ENCODE measurements at places on chromosomes 4 and X.

DNA sequence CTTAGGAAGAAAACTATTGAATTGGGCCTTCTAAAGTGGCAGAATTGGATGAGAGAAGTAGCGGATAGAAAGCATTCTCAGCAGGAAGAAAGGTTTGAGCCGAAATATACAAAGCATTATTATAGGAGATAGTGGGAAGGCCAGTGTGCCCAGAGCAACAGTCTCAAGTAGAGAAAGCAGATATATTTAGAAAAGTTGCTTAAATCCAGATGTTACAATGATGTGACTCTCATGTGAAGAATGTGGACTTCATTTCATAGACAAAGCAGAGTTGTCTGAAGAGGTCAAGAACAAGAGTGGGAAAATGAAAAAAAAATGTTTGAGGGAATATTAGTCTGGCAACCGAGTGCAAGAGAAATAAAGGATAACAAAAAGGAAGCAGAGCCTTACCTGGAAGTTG, 66.9 kb downstream of the SYNPO2 start:
- DNase-seq: no peak

DNA sequence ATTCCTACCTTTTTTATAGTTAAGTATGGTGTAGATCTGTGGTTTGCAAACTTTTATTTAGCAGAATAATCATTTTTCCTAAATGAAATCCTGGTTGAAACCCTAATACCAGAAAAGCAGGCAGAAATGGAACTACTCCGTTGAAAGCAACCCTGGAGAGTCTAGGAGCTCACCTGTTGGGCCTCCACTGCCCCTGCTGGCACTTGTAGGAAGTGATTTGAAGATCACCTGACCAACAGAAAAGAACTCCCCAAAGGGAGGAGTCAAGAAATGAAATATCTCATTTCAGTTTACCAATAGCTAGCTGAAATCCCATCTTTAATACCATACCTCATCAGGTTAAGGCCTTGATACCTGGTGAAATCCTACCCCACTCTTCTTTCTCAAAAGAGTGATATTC, 277.1 kb downstream of the KLHL13 start:
- no peak for DNase-seq

- DNase-seq: no peak
Observed at GRCh38 chrX:44330227-44330626, 13.2 kb downstream of the EFHC2 start.

- no peak for DNase-seq
Observed at GRCh38 chrX:45428831-45429230, 228.2 kb upstream of the DIPK2B start.

DNA sequence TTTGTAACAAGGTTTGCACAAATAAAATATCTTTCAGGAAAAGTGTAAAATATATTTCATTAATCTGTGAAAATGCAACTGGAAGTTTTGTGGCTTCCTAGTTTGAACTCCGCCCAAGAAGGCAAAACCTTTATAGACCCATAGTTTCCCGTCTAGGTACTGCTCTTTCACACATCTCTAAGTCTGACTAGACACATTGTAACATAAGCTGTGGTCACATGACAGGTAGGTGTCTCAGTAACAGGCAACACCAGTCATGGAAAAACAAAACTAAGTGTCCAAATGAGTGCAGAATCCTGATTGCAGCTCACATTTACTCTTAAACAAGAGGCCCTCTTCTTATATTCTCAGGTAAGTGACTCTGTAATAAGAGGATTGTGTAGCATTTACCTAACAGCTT, 55.6 kb downstream of the SNCA start:
- DNase-seq: no peak

DNA sequence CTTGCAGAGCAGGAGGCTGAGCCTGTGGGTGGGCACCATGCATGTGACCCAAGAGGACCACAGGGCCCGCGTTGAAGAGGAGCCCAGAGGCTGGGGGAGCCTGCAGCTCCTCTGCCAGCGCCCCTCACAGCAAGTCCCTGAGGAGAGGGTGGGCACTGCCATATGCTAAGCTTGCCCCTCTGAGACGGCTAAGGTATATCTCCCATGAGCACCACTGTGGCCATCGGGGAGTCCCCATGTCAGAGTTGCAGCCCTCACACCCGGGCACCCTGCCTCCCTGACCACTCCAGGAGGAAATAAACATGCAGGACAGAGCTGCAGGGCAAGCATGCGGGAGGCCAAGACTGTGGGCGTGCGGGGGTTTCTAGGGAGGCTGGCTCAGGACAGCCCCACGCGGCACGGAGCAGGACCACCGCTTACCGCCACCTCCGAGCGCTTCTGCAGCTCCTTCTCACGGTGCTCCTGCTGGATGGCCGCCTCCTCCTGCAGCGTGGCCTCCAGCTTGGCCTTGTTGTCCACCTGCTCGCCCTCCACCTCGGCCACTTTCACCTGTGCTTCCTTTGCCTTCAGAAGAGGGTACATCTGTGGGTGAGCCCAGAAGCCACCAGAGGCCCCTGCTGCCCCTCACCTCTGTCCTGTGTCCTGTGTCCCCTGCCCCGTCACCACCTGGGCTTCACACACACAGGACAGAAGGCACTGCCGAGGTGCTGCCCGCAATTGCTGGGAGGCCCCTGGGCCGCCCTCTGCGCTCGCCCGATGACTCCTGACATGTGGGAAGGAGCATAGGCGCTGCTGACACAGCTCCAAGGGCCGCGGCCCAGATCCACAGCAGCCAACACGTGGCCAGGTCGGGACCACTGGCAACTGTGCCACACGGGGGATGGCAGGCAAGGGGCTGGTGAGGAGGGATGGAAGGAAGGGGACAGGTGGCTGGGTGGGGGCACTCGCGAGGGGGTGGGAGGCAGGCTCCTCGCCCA, 29.8 kb downstream of the FGFR3 start:
- DNase-seq: no peak

DNA sequence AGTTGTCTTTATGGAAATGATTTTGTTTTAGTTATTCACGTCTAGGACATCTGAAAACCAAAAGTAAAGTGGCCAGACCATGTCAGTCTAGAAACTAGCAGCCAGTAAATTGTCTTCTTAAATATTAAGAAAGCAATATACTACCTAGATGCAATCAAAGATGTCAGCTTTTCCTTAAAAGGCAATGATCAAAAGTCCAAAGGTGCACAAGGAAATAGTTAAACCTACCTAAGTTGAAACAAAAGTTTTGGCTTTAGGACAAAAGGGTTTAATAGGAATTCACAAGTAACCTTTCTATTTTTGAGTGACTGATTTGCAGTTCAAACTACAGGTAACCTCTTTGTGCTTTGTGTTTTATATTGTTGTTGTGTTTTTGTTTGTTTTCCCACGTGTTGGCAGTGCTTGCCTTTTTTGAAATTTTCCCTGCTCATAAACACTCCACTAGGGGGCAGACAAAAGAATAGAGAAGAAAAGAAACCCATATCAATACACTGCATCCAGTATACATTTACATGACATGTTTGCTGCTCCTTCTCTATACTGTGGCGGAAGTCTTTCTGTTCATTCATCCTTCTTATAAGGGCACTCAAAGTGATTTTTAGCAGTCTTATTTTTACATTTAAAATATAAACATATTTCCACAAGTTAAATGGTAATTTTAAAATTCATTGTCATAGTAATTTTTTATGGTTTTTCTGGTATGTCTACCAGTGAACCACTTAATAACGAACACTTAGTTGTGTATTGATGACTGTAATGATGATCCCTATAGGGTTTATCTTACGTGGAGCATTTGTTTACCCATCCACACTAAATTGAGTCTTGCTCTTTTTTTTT, 62.7 kb downstream of the GAB1 start:
- no peak for DNase-seq

DNA sequence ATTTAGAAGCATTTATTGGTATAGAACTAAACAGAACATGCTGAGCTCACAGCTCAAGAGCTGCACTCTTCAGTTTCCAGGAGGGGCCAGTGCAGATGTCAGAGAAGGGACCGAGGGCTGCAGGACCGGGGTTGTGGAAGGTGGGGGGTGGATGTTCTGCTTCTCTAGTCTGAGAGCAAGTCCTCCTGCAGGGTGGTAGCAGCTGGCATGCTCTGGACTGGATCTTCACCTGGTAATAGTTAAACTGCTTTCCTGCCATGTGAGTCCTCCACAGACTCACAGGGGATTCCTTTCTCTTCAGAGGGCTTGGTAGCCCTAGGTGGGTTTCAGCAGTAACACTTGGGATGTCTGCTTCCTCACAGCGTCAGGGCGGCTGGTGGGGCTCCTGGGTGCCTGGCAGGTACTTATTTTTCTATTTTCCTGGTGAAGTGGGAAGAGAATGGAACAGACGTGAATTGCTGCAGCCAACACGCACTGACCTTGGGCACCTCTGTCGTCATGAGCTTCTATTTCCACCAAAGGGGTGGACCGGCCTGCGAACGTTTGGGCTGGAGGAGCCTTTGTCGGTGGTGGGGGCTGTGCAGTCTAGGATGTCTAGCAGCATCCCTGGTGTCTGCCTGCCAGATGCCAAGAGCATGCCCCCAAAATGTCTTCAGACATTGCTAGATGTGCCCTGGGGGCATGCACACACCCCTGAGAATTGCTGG, 2.5 kb downstream of the MAEA start:
- no peak for DNase-seq

GRCh38 chr4:138977524-138977923, 38.1 kb upstream of the NOCT start:
- DNase-seq: no peak

- DNase-seq: no peak
Observed at GRCh38 chr4:77193046-77193445, 36.0 kb downstream of the CCNG2 start.

DNA sequence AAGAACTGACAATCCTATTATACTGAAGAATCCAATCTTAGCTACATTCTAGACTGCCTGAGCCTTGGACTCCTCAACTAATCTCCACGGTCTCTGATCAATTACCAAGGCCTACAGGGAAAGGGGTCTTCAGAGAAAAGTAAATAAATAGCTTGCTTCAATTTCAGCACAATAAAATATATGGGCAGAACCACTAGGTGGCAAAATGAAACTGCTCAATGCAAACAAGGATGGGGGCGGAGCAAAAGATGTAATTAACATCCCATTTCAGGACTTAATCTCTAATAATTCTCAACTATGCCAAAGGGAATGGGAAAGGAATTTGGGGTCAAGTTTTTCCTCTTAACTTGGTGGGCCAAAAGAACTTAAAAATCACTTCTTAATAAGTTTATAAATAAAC, 78.4 kb upstream of the MAP3K15 start:
- peak; percentile 24 for DNase-seq

GRCh38 chr4:188536826-188537225, 397.6 kb downstream of the TRIML1 start:
- no peak for DNase-seq

- no peak for DNase-seq
Observed at GRCh38 chr4:147655639-147656038, 28.3 kb downstream of the PRMT9 start.

DNA sequence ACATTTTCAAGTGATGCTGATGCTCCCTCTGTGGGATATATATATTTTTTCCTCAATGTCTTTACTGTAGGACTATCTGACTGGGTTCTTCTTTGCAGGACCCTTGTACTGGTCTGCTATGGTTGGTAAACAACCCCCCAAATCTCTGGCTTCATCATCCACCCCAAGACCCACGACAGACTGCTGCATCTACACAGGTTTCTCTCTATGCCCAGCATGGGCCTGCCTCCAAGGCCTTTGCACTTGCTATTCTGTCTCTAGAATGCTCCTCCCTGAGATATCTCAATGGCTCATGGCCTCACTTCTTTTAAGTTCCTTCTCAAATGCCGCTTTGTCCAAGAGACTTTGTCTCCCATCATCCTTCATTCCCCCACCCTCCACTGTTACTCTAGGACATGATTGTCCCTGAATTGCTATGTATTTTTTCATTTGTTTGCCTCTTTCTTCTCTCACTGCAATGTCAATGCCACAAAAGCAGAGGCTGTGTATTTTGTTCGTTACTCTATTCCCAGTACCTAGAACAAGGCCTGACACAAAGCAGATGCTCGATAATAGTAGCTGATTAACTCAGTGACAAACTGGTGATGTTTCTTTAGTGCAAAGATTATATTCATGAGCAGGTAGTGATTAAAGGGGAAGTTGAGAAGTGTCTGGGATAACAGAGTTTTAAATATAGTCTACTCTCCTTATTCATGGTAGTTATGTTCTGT, 6.6 kb downstream of the EVC start:
- DNase-seq: no peak

DNA sequence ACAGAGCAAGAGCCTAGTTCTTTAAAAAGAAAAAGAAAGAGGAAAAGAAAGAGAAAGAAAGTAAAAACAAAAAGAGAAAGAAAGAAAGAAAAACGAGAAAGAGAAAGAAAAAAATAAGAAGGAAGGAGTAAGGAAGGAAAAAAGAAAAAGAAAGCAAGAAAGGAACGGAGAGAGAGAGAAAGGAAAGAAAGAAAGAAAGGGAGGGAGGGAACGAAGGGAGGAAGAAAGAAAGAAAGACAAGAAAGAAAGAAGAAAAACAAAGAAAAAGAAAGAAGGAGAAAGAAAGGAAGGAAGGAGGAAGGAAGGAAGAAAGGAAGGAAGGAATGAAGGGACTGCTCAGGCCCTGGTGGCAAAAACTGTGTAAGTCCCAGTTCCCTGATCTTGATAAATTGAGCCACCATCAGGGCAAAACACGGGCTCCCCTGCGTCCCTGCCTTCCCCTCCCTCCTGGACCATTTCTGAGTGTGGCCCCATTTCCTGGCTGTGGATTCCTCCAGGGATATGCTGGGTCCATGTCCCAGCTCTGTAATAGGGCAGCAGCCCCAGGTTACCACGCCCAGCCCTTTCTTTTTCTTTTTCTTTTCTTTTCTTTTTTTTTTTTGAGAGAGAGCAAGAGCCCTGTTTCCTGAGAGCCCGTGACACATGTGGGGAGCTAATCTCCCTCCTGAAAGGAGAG, 44.8 kb downstream of the SHOX start:
- DNase-seq: no peak

- DNase-seq: no peak
Observed at GRCh38 chr4:41635441-41635840, 97.5 kb downstream of the LIMCH1 start.

DNA sequence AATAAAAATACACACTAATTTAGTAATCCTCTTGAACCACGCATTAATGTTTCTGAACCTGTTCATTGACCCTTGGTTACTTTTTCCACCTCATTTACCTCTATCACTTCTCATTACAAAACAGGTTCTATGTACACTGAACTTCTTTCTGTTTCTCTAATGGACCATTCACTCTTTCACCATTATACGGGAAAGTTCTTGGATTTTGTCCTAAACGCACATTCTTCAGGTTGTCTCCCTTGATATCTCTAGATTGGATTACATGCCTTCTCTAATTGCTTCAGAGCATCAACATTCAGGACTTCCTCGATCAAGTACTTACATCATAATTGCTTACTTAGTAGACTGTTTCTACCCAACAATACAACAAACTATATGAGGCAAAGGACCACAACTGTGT, 359.4 kb upstream of the FSTL5 start:
- no peak for DNase-seq

DNA sequence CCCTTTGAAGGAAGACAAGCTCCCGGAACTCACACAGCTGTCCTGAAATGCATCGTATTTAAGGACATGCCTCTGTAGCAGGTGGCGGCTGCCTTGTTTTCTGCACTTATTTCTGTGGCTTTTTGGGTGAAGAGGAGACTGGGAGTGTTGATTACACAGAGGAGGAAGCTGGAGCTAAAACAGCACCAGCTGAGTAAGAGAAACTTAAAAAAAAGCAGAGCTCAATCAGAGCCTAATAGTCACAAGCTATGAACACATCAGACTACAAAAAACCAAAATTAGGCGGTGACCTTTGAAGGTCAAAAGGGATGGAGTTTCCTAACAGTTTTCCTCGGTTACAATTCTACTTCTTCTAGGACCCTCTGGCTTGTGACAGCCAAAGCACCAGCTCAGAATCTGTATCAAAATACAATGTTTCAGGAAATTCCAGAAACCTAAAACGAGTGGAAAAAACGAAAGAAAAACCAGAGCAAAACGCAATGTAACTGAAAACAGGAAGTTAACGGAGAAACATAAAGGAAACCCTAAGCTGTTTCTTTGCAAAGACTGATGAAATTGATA, 13.5 kb downstream of the PRKX start:
- no peak for DNase-seq

Data from RWPE1 (cell line).